ENCODE measurements at places on chromosomes 2 and 18. TPM values are rescaled to one million over a fixed set of nuclear protein-coding genes. Genes with fewer than 3 reads are reported as not detected.

- DNase-seq, result no peak
These were observed 260.4 kb downstream of the STK39 start for GRCh38 chr2:167987026-167987425.

TRIM43 gene
- total RNA-seq, result not detected

- peak; percentile 23 for DNase-seq
These were observed 51.0 kb upstream of the CTDP1 start for GRCh38 chr18:79628416-79629248.

DNA sequence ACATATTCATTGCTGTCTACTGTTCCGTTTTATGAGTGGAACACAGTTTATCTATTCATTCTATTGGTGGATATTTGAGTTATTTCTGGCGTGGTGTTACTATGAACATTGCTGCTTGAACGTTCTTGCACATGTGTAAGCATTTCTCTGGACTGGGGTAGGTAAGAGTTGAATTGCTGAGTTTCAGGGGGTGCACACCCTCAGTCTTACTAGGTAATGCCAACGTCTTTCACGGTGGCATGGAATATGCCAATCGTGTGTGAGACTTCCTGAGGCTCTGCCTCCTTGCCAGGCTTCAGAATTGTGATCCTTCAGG is 56.4 kb upstream of the TXNDC2 start:
- no peak for DNase-seq

MC2R gene
- total RNA-seq, result not detected

IFT172 gene
- total RNA-seq, result 17.1 TPM

DNA sequence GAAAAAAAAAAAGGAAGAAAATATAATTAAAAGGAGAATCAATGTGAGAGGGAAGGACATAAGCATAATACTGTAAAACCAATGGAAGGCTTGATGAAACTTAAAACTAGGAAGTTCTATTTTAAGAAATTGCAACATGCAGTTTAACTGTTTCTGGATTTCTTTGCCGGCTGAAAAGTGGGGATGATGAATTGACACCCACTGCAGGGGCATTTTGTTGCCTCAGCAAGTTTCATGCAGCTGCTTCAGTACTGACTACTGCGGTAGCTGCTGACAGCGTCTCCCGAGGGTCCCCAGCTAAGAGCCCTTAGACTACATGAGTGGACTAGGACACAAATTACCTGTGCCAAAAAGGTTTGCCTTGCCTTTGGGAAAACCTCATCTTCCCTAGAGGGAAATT is 69.2 kb downstream of the B3GNT2 start:
- DNase-seq, result no peak
